ENCODE measurements at places on chromosomes 2 and 18.

- no peak for ATAC-seq
Observed at GRCh38 chr18:28359176-28359575, 182.2 kb upstream of the CDH2 start.

GRCh38 chr2:144411473-144411872 is 108.4 kb downstream of the ZEB2 start:
- ATAC-seq: no peak

DNA sequence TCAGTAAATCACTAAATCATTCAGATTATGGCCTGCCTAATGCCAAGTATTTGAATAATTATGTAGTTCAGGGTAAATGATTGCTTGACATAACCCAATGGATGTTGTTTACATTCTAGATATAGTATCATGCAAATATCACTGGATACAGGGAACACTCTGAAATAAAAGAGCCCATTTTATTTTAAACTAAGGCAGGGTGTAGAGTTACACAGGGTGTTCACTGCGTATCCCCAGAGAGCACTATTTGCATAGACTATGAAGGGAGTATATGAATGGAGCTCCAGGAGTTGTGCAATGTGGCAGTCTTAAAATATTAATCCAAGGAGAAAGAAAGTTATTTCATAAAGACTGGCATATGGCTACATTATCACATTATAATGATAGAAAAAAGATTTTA is 701.1 kb upstream of the KLHL29 start:
- no peak for ATAC-seq

DNA sequence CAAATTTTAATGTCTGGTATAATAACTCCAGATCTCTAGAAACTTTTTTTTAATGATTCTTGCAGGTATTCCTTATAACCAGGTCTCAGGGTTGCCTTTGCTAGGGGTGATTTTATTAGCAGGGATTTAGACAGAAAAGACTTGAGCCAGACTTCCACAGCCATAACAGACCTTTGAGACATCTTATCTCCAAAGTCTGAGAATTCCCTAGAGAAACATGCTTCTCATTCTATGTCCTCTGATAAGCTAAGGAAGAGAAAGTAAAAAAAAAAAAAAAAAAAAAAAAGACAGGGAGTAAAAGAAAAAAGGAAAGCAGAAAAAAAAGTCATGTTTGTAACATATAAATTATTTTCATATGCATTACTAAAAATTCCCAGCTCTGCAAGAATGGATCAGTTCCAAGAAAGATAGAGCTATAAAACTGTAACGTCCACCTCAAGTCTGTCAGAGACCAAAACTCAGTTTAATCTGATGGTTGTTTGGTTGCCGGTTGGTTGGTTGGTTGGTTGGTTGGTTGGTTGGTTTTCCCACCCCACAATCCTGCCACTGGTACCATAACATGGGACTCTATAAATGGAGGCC is 153.8 kb downstream of the COL6A3 start:
- ATAC-seq: no peak

- ATAC-seq: no peak
Observed at GRCh38 chr18:45275367-45276113, 339.7 kb upstream of the SLC14A2 start.

DNA sequence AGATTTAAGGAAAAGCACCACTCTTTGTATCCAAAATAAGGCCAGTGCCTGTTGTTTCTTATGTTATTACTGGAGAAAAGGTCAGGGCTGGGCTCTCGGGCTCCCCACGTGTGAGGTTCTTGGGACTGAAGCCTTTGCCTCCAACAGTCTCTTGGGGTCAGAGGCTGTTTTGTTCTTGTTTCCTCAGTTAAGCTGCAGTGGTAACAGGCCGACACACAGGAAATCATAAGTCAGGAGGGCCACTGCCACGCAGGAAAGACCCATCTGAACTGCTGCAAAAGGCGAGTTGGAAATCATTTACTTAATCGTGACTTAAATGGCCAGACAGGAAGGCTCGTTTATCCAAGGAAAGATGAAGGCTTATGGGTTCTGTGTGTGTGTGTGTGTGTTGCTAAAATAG is 30.3 kb upstream of the IL37 start:
- peak; percentile 75 for ATAC-seq

DNA sequence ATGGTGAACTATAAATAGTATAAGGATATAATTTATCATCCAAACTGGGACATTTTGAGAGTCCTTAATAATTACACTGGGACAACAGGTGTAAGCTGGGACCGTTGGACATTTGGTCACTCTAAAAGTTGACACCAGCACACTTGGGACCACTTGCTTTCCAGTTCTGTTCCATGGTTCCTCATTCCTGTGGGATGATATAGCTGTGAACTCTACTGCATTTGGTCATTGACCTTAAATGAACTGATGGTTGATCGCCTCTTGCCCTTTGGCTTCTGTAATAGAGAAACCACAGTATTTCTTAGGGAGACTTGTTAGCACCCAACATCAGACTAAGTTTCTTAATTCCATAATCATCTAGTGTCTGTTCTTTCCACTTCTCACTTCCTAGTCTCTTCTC is 46.7 kb downstream of the EML6 start:
- ATAC-seq: peak; percentile 71

DNA sequence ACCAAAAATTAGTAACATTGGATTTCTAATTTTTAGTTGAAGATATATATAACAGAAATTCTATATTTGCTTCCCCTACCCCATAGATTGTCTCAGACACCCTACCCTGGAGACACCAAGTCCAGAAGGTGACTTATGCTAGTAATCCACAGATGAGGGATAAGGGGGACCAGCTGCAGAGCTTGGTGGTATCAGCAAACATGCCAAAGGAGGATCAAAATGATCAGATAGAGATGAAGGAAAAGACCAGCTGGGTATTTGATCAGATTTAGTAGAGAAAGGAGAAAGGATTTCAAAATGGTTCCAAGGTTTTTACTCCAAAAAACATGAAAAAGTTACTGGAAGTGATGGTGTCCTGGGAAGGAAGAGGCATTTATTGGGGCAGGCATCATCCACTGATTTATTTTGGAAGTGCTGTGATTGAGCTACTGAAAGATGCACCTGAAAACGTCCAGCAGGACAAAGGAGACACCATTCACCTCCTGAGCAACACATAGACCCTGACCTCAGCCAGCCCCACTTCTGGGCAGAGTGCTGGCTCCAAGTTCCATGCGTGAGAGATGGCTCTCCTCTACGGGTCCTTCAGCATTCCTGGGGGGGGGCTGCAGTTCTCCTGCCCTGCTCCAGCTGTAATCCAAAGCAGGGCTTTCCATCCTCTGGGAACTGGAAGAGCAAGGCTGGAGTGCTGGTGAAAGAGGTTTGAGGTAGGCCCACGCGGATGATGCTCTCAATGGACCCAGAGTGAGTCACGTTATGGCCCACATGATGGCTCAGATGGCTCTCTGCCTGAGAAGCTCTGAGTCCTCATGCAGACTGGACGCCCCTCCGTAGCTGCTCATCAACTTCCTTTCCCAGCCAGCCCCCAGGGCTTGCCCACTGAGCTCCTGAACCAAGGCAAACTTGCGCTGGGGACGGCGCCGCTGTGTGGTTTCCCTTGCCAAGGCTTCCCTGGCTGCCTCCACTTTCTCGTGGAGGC is 3.7 kb upstream of the LRRFIP1 start:
- no peak for ATAC-seq

DNA sequence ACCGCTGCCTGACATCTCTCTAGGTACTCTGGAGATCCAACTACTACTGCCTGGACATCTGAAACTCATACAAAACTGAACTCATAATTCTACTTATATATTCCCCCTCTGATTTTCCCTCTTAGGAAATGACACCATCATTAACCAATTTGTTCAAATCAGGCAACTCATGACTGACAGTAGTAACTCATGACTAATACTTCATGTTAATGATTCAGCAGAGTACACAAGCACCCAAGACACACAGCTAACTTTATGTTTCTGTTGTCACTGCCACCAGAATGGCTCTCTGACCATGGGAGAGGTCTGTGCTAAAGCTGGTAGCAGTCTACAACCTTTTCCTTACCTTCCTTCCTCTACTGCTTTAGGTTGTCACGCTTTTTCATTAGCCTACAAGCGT is 91.1 kb downstream of the ITSN2 start:
- no peak for ATAC-seq

GRCh38 chr18:56368066-56368465 is 270.3 kb downstream of the TXNL1 start:
- no peak for ATAC-seq

GRCh38 chr2:240792629-240793312 is 27.2 kb downstream of the KIF1A start:
- ATAC-seq: no peak

DNA sequence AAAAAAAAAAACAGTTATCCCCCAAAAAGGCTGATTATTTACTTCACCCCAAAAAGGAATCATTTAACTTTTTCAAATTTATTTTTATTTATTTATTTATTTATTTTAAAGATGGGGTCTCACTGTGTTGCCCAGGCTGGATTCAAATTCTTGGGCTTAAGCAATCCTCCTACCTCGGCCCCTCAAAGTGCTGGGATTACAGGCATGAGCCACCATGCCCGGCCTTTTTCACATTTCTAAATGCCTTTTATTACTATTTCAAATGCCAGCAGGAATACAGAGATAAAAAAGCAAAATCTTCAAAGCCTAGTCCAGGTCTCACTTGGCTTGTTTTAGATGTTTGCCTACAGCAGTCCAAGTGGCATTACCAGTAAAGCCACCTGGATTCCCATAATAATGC is 239.1 kb downstream of the ALPK2 start:
- ATAC-seq: no peak

DNA sequence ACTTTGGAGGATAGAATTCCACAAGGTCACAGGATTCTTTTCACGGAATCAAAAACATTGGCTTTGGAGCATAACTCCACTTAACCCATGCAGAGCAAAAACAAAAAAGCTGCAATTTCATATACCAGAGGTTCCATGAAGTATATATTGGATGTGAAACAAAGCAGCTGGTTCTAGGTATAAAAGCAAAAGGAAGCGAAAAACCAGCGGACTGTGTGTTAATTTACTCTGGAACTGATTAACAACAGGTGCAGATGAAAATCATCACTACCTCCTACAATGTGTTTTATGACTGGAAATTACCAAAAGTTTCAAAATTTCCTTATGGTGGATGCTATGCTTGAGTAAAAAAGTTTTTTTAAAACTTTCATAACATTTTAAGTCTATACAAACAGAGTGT is 54.4 kb upstream of the LINC00305 start:
- no peak for ATAC-seq

- ATAC-seq: no peak
Observed at GRCh38 chr2:134626781-134627180, 92.0 kb downstream of the TMEM163 start.

DNA sequence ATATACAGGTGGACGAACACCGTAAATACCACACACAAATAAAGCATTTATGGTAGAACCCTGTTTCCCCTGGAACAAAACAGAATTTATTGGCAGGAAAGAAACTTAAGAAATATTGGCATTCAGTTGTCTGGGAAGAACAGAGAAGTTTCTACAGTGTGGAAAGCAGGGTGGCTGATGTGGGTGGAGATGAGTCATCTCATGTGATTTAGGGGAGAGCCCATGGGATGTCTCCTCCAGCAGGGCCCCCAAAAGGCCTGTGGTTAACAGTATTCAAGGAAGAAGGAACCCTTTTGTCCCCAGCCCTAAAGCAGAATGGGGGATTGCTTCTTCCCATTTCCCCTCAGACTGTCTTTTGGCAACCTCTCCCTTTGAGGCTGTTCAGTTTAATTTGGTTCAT is 24.2 kb downstream of the SIX3 start:
- no peak for ATAC-seq

DNA sequence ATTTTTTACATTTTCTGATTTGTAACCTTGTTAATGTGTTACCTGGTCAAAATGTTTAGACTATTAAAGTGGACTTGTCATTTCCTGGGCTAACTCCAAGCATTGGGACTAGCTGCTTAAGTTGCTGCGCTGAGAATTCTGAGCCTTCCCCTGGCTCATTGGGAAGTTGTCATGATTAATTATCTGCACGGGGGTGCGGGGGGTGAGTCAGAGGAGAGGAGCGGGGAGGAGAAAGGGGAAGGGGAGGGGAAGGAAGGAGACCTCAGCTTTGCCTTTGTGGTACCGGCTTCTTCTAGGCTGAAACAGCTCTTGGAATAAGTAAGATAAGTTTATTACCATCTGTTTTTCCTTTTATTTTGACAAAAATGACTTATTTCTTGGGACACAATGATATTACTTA is 52.9 kb upstream of the APCDD1 start:
- no peak for ATAC-seq

- no peak for ATAC-seq
Observed at GRCh38 chr2:137208431-137208891, 443.1 kb downstream of the THSD7B start.

GRCh38 chr2:114724454-114724853 is 282.0 kb downstream of the DPP10 start:
- ATAC-seq: no peak

GRCh38 chr2:122193622-122194021 is 438.2 kb downstream of the TSN start:
- ATAC-seq: no peak

- no peak for ATAC-seq
Observed at GRCh38 chr2:135945526-135945925, 39.9 kb downstream of the DARS1 start.

GRCh38 chr2:171362396-171362795 is 71.4 kb downstream of the METTL8 start:
- no peak for ATAC-seq

- no peak for ATAC-seq
Observed at GRCh38 chr2:228016402-228016801, 145.0 kb downstream of the DAW1 start.

GRCh38 chr2:20539776-20540586 is 93.1 kb downstream of the RHOB start:
- no peak for ATAC-seq

DNA sequence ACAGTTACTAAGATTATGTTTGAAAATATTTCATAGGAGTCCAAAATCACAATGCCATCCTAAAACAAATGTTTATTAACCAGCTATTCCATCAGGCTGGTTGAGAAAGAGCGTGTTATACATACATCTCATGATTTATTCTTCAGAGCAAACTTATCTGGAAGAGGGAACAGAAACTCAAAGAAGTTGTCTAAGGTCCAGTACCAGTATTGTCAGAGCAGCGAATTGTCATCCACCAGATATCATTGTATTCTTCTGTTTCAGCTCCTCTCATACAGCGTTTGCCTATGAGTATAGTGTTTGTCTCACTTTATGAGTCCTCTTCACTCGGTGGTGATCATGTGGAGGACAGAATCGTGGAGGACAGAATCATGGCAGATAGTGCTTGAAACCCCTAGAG is 238.2 kb downstream of the OSR1 start:
- ATAC-seq: no peak

DNA sequence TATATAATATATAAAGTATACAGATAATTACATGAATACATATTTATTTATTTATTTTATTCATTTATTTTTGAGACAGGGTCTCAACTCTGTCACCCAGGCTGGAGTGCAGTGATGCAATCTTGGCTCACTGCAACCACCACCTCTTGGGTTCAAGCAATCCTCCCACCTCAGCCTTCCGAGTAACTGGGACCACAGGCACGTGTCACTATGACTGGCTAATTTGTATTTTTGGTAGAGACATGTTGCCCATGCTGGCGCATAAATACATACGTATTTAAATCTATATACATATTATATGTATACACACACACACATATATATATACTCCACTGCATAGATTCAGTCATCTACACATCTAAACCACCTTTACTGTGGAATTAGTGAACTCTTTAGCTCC is 20.6 kb upstream of the NDUFV2 start:
- no peak for ATAC-seq

All from stimulated activated memory B cell treated with anti-CD40 and anti-IgM and Interleukin-4, amounts not matched to agents 10 μg/mL and 1 μg/mL and 100 μg/mL, for 72 hours (primary cell).